ENCODE measurements at places on chromosomes 4 and X.

GRCh38 chr4:128323401-128323800, 35.8 kb upstream of the PGRMC2 start:
- DNase-seq = no peak

GRCh38 chr4:8344377-8344776, 74.8 kb downstream of the HTRA3 start:
- no peak for DNase-seq

DNA sequence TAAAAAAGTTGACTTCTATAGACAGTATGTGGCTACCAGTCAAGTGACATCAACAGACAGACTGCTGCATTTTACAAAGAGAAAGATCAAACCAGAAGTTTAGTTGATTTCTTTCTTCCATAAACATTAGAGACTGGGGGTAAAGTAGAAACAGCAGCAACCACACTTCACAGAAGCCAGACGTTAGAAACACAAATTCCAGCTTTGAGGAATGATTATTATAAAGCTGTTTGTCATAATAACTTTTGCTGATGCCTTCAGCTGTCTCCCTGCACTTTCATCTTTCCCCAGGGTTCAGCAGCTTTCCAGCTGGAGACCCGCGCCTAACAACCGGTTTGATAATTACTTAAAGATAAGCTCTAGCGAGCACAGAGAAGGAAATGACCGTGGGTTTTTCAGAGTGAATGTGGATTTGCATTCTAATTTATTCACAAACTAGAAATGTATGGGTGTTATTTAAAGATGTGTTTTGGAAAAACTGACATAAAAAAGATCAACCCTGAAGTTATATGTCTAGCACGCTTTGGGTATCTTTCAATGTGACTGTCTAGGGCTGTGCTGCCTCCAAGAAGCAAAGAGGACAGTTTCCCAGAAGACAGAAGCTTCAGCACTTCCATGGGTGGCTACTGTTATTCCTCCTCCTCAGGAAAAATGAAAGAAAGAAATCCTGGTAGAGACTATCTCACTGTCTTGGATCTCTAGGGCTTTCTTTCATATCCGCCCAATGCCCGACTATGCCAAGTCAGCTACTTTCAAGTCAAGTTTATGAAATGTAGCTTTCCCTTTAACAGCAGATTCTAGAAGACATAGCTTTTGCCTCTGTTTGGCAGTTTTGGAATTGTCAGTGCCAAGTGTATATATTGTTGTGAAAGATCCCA, 15.0 kb upstream of the ENAM start:
- no peak for DNase-seq

DNA sequence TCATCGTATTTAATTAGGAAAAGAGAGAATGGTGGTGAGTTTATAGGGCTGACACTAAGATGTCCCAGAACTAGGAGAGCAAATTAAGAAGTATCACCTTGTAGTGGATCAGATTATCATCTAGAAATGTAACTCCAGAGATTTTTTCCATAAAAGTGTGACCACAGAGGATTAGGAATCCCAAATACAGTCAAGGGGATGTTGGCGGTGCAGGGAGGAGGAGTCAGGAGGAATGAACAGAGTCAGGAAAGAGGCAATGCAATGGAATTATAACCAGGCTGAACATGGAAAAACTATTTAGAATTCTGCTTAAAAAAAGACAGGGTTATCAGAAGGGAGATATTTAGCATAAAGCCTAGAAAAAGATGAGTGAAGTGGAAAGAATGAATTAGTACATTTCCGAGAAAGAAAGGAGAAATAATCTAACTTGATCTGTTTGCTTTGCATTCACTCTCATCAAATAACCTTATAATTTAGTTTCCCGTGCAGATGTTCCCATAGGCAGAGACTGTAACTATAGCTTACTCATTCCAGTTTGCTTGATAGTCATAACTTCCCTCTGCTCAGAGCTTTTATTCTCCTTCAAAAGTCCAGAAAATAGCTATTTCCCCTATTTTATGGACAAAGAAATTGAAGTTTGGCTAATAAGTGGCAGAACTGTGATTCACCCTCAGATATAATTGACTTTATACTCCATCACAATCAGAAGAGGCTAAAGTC, 56.4 kb downstream of the SCFD2 start:
- no peak for DNase-seq

- DNase-seq = no peak
Measured at GRCh38 chr4:169249214-169249973, 21.4 kb downstream of the SH3RF1 start.

- DNase-seq = no peak
Measured at GRCh38 chr4:151940926-151941617, 180.3 kb upstream of the GATB start.

DNA sequence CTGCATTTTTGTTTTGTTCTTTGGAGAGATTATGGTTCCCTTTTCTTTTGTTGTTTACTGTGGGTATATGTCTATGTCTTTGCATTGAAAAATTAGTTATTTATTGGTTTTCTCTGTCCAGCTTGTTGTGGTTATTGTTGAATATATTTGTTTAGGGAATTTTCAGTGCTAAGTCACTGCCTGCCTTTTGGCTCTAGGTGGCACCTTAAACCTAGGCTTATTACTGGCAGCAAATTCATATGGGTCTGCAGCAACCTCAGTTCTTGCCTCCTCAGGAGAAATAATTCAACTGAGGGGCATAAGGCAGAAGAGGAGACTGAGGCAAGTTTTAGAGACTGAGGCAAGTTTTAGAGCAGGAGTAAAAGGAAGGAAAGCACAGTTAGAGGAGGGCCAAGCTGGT, 1157.3 kb upstream of the AGA start:
- DNase-seq = no peak

DNA sequence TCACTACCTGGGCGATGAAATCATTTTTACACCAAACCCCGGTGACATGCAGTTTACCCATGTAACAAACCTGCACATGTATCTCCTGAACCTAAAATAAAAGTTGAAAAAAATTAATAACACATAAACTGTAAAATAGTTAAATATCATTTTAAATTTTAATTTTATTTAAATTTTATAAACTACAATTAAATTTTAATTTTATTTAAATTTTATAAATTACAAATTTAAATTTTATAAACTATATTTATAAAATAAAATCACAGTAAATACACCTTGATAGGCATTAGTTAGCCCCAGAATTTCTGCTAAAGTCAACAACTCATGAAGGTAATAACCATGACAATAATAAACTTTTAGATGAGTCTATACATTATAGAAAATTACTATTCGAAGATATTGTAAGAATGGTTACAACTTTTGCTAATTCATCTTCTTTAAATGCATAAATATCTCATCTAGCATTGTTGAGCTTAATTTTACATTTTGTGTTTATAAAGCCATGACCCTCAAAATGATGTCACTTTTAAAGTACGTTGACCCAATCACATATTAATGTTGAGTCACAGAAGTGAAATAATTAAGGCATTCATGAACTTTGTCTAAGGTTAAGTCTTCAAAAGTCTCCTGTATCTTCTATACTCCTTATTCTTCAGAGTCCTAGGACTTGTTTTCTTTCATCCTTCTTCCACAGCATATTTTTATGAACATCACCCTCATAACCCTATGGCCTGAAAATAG, 755.8 kb upstream of the LCORL start:
- DNase-seq = no peak

- DNase-seq = no peak
Measured at GRCh38 chrX:39576041-39576872, 521.5 kb downstream of the BCOR start.

DNA sequence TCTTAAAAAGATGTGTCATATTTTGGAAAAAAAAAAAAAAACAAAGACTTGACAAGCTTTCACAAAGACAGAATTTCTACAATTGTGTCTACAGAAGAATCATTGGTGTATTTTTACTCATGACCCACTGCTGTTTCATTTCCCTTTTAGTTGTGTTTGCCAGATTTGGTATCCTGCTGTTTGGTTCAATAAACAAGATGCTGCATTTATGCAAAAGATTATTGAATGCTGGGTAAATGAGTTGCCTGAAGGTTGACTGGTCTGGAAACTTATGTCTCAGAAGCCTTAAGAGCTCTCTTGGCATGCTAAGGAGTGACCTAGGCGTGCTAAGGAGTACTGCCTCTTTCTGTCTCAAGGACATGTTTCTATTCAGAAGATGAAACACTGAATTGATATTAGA, 64.9 kb upstream of the NPY2R start:
- no peak for DNase-seq

DNA sequence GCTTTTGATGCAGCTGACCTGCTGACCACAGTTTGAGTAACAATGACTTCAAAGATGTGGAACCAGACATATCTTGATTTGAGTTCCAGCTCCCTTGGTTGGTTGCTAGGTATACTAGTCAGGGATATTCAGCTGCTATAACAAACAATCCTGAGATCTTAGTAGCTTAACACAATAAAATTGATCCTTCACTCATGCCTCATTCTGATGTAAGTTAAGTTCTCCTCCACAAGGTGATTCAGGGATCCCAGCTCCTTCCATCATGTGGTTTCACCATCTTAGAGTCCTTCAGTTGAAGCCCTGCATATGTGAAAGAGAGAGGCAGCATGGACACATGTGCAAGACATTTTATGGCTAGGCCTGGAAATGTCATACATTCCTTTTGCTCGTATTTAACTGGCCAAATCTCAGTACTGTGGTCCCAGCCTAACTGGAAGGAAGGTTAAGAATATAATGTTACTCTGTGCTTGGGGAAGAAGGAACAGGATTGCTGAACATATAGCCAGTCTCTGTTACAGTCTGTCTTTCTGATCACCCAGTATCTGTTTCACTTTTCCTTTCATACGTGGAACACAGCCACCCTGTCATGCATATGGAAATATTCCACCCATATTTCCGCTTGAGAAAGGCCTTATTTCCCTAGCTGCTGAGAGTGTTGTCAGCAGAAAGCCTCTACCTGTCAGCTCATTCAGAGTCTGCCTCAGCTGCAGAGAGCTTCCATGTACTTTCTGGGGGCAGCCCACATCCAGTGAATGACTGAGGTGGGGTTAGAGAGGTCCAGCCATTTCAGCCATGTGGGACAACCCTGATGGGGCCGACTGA, 7.1 kb downstream of the SMIM9 start:
- no peak for DNase-seq

DNA sequence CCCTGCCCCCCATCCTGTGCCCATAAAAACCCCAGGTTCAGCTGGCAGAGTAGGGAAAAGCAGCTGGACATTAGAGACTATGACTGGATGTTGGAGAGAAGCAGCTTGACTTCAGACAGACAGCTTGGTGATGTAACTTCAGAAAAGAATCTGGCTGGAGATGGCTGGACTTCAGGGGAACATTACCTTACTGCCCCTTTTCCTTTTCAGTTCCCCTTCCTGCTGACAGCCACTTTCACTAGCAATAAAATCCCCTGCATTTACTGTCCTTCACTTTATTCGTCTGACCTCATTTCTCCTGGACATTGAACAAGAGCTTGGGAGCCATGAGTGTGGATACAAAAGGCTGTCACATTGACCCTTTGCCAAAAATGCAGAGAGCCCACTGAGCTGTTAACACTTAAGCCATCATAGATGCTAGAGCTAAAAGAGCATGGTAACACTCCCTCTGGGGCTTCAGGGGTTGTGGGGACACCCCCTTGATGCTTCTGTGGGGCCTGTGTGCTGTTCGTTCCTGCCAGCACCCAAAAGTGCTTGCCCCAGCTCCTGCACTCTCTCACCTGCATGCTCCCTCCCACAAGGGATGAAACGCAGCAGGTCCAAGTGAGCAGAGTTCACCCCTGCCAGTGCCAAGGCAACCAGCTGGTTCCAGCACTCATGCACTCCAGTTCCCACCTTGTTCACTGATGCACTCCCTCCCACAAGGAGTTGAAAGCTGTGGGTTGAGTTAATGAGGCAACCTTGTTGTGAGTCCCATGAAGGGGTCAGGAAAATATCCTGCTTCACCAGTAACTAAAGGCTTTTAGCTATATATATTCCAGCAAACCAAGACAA, 263.8 kb upstream of the NDST3 start:
- DNase-seq = no peak

GRCh38 chrX:105461016-105461415, 240.5 kb upstream of the TEX13A start:
- no peak for DNase-seq

All from stimulated activated CD8-positive, alpha-beta memory T cell treated with anti-CD3 and anti-CD28 coated beads, Interleukin-7, amount 100 ng/mL, for 24 hours (primary cell).